ENCODE measurements at places on chromosomes 3 and 15.

GRCh38 chr3:52144034-52144795, 10.0 kb downstream of the POC1A start:
- no peaks in the 10 kb centered on the region for H3K27me3 ChIP-seq
- peak; percentile 91 for DNase-seq
- H3K36me3 ChIP-seq, result peaks cover 6% of the 10 kb centered on the region
- H3K4me1 ChIP-seq, result no peaks in the 10 kb centered on the region
- no peak overlapping the region for H3K4me3 ChIP-seq

DNA sequence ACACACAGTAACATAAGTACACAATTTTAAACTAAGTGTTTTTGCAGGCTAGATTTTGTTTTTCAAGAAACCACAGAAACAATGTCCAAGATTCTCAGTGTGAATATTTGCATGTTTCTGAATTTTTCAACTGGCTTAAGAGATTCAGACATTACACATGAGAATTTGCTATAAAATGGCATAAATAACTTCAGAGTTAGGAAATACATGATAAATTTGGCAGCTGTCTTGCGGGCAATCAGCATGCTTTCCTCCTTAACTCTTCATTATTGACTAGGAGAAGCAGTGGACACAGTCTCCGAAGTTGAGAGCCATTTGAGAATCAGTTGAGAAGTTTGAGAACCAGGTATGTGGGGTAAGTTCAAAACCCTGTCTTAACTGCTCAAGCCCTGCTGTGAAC, 625.6 kb upstream of the SGO1 start:
- no peaks in the 10 kb centered on the region for H3K27me3 ChIP-seq
- no peak overlapping the region for H3K27ac ChIP-seq
- no peaks in the 10 kb centered on the region for H3K4me1 ChIP-seq

- no peak for DNase-seq
- peaks cover 14% of the 10 kb centered on the region for H3K27me3 ChIP-seq
- peaks cover 4% of the 10 kb centered on the region for H3K36me3 ChIP-seq
- H3K27ac ChIP-seq, result no peak overlapping the region
- no peak overlapping the region for H3K4me3 ChIP-seq
- H3K4me1 ChIP-seq, result peaks cover 13% of the 10 kb centered on the region
Observed at GRCh38 chr15:26841941-26842340, 24.9 kb upstream of the GABRA5 start.

DNA sequence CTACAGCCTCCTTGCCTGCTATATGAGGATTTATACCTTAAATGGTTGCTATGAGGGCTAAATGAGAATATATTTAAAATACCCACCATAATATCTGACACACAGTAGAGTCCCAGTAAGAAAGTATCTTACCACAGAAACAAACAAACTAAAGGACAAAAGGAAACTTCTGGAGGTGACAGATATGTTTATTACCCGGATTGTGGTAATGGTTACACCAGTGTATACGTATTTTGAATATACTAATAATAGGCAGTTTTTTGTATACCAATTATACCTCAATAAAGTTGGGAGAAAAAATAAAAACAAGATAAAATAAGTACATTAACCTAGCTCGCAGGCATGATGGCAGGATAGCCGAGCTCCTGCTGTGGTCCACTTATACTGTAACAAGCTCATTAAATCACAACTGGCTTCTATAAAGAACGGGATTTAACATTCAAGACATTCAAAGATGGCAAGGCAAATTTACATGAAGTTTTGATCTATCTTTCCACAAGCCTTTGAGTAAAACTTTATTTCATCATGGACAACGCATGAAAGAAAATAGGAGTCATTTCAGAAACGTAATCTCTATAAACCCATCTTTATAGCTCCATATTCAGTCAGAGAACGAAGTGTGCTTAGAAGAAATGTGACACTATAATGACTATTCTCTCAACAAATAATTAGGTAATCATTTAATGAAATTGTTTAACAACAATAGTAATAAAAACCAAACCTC, 1.5 kb downstream of the RPN1 start:
- H3K4me3 ChIP-seq, result peak overlapping the region; percentile 90
- peak overlapping the region; percentile 19 for H3K27ac ChIP-seq
- no peaks in the 10 kb centered on the region for H3K27me3 ChIP-seq
- H3K36me3 ChIP-seq, result peaks cover 9% of the 10 kb centered on the region
- no peak for DNase-seq

GRCh38 chr3:160135851-160136250, 89.4 kb upstream of the C3orf80 start:
- H3K4me1 ChIP-seq, result peaks cover 22% of the 10 kb centered on the region
- no peaks in the 10 kb centered on the region for H3K36me3 ChIP-seq
- peaks cover 15% of the 10 kb centered on the region for H3K27me3 ChIP-seq

- no peak for DNase-seq
- H3K27me3 ChIP-seq, result no peaks in the 10 kb centered on the region
- H3K36me3 ChIP-seq, result no peaks in the 10 kb centered on the region
- H3K4me1 ChIP-seq, result no peaks in the 10 kb centered on the region
- H3K4me3 ChIP-seq, result no peak overlapping the region
Observed at GRCh38 chr15:83733691-83734090, 79.8 kb downstream of the ADAMTSL3 start.

- no peak overlapping the region for H3K27ac ChIP-seq
- H3K36me3 ChIP-seq, result peaks cover 7% of the 10 kb centered on the region
- H3K27me3 ChIP-seq, result peaks cover 4% of the 10 kb centered on the region
- no peak for DNase-seq
- H3K4me3 ChIP-seq, result no peak overlapping the region
Observed at GRCh38 chr15:67758619-67759300, 66.5 kb upstream of the SKOR1 start.

DNA sequence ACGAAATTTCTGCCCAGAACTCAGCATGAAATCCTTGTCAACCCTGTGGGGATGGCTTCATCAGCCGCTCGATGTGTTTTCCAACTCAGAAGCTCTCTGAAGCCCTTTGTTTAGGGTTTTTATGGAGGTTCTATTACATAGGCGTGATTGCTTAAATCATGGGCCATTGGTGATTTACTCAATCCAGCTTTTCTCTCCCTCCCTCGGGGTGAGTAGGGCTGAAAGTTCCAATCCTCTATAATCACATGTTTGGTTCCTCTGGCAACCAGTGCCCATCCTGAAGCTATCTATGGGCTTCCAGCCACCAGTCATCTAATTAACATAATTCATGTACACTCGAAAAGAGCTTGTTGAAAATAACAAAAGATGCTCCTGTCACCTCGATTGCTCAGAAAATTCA, 51.6 kb downstream of the GATM start:
- H3K4me3 ChIP-seq, result no peak overlapping the region
- peaks cover 15% of the 10 kb centered on the region for H3K27me3 ChIP-seq
- H3K36me3 ChIP-seq, result no peaks in the 10 kb centered on the region
- no peak for DNase-seq
- H3K4me1 ChIP-seq, result no peaks in the 10 kb centered on the region

- no peaks in the 10 kb centered on the region for H3K27me3 ChIP-seq
- DNase-seq, result no peak
- no peaks in the 10 kb centered on the region for H3K4me1 ChIP-seq
- no peak overlapping the region for H3K4me3 ChIP-seq
Observed at GRCh38 chr15:43048935-43049334, 56.9 kb downstream of the UBR1 start.

GRCh38 chr3:155334914-155335723, 41.6 kb upstream of the STRIT1 start:
- DNase-seq, result no peak
- H3K27me3 ChIP-seq, result no peaks in the 10 kb centered on the region
- peaks cover 7% of the 10 kb centered on the region for H3K4me1 ChIP-seq
- no peak overlapping the region for H3K4me3 ChIP-seq

GRCh38 chr15:86193716-86194380, 114.2 kb downstream of the AGBL1 start:
- peaks cover 5% of the 10 kb centered on the region for H3K4me1 ChIP-seq
- H3K4me3 ChIP-seq, result no peak overlapping the region
- no peaks in the 10 kb centered on the region for H3K36me3 ChIP-seq
- no peak for DNase-seq
- no peak overlapping the region for H3K27ac ChIP-seq
- peaks cover 4% of the 10 kb centered on the region for H3K27me3 ChIP-seq

- H3K4me1 ChIP-seq, result peaks cover 58% of the 10 kb centered on the region
- no peak for DNase-seq
- peaks cover 29% of the 10 kb centered on the region for H3K36me3 ChIP-seq
- no peak overlapping the region for H3K27ac ChIP-seq
Observed at GRCh38 chr3:14407203-14407602, 4.8 kb downstream of the SLC6A6 start.

GRCh38 chr15:85583923-85584390, 203.6 kb downstream of the AKAP13 start:
- H3K27me3 ChIP-seq, result peaks cover 4% of the 10 kb centered on the region
- peaks cover 61% of the 10 kb centered on the region for H3K4me1 ChIP-seq
- H3K27ac ChIP-seq, result peak overlapping the region; percentile 64
- peaks cover 78% of the 10 kb centered on the region for H3K36me3 ChIP-seq
- peak; percentile 26 for DNase-seq

DNA sequence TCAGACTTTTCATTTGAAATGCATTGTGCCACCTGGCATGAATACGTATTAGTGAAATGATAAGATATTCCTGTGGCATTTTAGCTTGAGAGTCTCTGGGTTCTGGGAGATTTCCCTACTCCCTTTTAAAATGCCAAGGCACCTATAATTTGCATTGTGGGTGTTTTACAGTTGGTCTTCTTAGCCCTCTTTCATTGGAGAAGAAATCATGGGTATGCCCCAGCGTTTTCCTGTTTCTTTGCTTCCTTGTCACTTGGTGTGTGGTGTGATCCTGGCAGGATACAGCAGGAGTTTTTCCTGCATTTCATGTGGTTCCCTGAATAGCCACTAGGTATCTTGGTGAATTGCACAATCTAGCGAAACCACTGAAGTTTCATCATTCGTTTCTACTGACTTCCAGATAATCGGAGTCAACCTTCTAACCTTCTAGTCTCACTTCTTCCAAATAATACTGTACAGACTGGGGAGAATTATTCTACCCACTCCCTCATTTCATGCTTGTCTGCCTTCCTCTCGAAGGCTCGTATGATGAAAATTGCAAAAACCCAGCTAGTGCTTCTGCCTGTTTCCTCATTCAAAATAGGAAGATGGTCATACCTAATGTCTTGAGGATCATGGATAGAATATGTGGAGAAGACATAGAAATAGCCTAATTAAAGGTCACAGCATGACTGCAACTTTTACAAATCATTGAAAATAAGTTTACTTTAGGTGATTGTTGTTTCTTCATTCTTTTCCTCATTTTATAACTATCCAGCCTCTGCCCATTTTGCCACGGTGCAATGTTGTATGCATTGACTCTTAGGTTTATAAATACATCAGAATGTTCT, 2.6 kb downstream of the BHLHE40 start:
- H3K27ac ChIP-seq, result no peak overlapping the region
- peaks cover 8% of the 10 kb centered on the region for H3K27me3 ChIP-seq
- H3K36me3 ChIP-seq, result peaks cover 19% of the 10 kb centered on the region
- peaks cover 79% of the 10 kb centered on the region for H3K4me1 ChIP-seq
- peak overlapping the region; percentile 96 for H3K4me3 ChIP-seq

GRCh38 chr3:155037508-155038202, 42.5 kb upstream of the MME start:
- no peak overlapping the region for H3K27ac ChIP-seq
- no peak for DNase-seq
- H3K4me1 ChIP-seq, result peaks cover 10% of the 10 kb centered on the region
- no peak overlapping the region for H3K4me3 ChIP-seq

DNA sequence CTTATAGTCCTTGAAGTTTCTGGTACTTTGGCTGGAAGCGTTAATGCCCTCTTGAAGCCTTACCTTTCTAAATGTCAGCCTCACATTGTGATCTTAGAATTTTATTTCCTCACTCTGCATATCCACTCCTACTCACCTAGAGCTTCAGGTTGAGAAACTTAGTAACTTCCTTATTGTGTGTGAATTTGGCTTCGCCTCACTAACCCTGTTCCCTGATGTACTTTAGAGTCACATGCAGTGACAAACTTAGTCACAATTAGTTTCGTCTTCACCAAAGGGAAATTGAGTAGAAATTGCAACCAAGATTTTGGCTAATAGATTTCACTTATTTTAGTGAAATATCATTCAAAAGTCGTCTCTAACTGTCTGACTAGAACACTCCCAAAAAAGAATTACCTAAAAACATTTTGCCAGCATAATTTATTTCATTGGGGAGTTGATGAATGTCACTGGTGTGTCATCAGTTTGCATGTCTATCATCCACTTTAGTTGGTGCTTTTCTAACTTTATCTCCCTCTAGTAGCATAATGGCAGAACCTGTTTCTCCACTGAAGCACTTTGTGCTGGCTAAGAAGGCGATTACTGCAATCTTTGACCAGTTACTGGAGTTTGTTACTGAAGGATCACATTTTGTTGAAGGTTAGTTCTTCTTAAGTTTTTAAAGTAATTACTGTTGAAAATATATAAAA, 960 bp downstream of the MFN1 start:
- peaks cover 16% of the 10 kb centered on the region for H3K4me1 ChIP-seq
- DNase-seq, result no peak
- H3K4me3 ChIP-seq, result peak overlapping the region; percentile 98
- H3K27ac ChIP-seq, result no peak overlapping the region

- no peaks in the 10 kb centered on the region for H3K36me3 ChIP-seq
- no peaks in the 10 kb centered on the region for H3K27me3 ChIP-seq
- H3K4me3 ChIP-seq, result no peak overlapping the region
Observed at GRCh38 chr15:79615754-79616153, 183.6 kb downstream of the MINAR1 start.

- H3K4me3 ChIP-seq, result peak overlapping the region; percentile 27
- H3K27ac ChIP-seq, result peak overlapping the region; percentile 95
- H3K27me3 ChIP-seq, result no peaks in the 10 kb centered on the region
- H3K36me3 ChIP-seq, result no peaks in the 10 kb centered on the region
- H3K4me1 ChIP-seq, result peaks cover 65% of the 10 kb centered on the region
Observed at GRCh38 chr3:151109286-151109800, 23.9 kb downstream of the MED12L start.

DNA sequence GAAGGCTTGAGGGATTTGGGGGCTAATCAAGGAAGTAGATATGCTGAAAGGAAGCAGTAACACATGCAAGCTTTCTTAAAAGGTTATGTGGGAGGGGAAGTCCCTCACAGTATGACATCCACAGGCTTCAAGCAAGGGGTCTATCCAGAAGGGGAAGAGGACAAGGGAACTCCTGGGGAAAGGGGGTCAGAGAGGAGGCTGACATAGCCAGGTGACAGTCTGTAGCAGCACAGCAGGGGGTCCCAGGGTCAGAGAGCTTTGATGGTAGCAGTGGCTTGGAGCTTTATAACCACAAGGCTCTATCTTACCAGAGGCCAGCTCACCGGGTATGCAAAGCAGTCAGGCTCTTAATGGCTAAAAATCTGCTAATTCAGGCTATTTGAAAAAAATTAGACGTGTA, 150.6 kb upstream of the NSMCE3 start:
- DNase-seq, result no peak
- H3K36me3 ChIP-seq, result no peaks in the 10 kb centered on the region
- H3K4me3 ChIP-seq, result no peak overlapping the region
- H3K4me1 ChIP-seq, result no peaks in the 10 kb centered on the region
- peaks cover 3% of the 10 kb centered on the region for H3K27me3 ChIP-seq

DNA sequence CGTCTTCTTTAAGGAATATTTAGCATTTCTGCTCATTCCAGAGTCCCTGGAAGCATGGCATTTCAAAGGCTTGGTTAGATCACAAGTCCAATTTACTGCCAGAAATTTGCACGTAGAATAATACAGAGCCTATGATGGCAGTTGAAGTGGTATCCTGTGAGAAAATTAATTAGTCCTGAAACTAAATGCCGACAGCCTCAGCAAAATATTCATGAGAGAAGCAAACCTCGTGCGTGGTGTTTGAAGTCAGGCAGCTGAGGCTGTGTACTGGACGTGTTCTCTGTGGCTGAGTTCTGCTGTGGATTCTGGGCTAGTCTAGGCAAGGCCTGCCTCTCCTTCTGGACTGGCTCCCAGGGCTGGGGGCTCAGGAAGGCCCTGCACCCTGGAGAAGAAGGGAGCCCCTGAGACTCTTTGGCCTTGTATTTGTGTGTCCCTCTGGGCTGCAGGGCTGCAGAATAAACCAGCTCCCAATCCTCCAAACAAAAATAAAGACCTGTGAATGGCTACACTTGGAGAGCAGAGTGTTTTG, 106.6 kb downstream of the APBA2 start:
- H3K27ac ChIP-seq, result peak overlapping the region; percentile 26
- DNase-seq, result no peak
- H3K4me3 ChIP-seq, result no peak overlapping the region
- peaks cover 18% of the 10 kb centered on the region for H3K36me3 ChIP-seq

All from nephron progenitor cell (in vitro differentiated cells).